Stimulated activated CD8-positive, alpha-beta memory T cell treated with anti-CD3 and anti-CD28 coated beads, Interleukin-7, amount 100 ng/mL, for 48 hours (primary cell): ENCODE measurements at places on chromosomes 3 and 15.

- DNase-seq = no peak
These were observed 72.8 kb downstream of the GABRG3 start for GRCh38 chr15:27043770-27044169.

GRCh38 chr15:48566668-48567067 lies 78.8 kb downstream of the FBN1 start:
- DNase-seq = no peak

GRCh38 chr3:78732471-78732870 lies 1035.3 kb downstream of the ROBO1 start:
- DNase-seq = no peak

GRCh38 chr15:40481341-40482074 lies 10.7 kb downstream of the CHST14 start:
- DNase-seq = no peak

DNA sequence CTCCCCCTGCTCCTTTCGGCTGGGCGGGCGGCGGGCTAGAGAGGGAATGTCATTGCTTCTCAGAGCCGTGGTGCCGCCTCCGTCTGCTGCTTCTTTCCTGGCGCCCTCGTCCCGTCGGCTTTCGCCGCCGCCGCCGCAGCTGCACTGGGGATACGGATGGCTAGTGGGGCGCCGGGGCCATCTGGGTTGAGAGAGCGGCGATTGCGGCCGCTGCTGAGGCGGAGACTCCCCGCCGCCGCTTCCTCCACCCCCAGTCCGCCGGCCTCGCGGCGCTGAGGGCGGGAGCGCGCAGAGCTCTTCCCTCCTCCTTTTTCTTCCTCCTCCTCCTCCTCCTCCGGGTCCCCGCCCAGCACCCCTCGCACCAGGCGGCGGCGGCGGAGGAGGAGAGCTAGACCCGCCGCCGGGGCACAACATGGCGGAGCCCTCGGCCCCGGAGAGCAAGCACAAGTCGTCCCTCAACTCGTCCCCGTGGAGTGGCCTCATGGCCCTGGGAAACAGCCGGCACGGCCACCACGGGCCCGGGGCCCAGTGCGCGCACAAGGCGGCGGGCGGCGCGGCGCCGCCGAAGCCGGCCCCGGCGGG lies at the start of gene STT3B:
TSS of gene STT3B (plus strand) at position 339 of the 582 bp plus-strand sequence. CDS start at position 413, 74 bp downstream.
- peak; percentile 71 for DNase-seq

DNA sequence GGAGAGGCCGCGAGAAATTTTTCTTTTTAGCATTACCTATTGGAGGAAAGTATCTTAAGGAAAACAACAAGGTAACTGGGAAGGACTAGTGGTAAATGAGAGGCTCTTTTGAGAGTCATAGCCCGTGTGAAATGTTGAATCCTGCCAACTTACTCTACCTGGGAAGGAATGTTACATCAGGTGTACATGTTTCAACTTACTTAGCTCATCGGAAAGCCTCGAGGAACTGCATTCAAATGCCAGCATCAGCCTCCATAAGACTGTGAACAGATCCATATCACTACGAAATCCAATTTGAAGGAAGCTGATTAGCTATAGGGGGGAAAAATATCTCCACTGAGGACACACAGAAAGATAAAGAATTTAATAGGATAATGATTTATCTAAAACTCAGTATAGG lies 72.3 kb upstream of the PDZRN3 start:
- no peak for DNase-seq

DNA sequence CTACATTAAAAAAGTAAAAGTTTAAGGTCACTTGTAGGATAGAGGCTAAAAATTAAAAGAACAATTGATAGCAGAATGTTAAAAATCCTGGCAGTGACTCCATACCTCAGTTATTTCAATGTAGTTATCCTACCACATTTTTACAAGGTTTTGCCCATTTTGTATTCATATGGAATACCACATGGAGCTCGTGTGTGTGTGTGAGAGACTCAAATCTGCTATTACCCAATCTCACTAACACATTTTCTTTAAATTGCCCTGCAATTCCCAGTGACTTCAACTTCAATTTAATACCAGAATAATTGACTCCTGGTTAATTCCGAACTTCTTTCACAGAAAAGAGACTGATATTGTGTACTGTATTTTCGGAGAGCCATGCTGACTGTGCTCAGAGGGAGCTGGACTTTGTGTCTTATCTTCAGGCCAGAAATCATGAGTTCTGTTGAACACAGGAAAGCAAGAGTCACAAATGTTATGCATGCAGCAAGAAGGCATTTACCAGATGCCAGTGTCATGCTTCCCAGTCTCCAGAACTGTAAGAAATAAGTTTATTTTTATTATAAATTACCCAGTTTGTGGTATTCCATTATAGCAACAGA lies 529.0 kb upstream of the NECTIN3 start:
- DNase-seq = no peak

DNA sequence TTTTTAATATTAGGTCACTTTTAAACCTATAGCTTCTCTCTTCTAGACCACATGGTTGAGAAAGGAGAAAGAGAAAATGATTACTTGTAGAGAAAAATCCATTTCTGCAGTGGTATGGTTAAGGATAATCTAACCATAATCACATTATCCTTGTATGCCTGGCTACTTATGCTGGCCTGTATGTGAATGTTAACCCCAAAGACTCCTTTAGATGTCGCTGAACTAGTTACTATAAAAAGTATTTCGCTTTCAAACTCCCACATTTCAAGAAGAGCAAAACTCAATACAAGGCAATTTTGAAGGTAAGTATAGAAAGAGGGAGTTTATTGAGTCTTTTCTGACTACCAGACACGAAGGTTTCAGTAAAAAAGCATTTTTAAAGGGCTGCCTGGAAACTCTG lies 2.2 kb downstream of the KCTD6 start:
- no peak for DNase-seq

- no peak for DNase-seq
These were observed 588.7 kb upstream of the NR2F2 start for GRCh38 chr15:95741830-95742229.

- DNase-seq = no peak
These were observed 45.9 kb upstream of the ALDH1A3 start for GRCh38 chr15:100833417-100834389.

DNA sequence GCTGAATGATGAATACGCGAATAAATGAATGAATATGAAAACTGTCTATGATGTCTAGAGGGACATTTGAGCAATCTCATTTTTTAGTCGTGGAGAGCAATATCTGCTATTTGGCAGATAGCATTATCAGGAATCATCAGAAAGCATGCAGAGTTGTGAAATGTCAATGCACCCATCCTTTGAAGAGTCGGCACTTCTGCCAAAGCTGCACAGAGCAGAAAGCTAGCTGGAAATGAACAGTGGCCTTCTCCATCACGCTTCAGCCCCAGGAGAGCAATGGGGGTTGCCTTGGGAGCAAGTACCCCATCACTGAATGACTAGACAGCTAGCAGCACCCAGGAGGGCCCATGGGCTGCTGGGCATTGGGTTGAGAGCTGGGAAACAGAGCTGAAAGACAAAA lies 69.1 kb upstream of the PROK2 start:
- DNase-seq = no peak

DNA sequence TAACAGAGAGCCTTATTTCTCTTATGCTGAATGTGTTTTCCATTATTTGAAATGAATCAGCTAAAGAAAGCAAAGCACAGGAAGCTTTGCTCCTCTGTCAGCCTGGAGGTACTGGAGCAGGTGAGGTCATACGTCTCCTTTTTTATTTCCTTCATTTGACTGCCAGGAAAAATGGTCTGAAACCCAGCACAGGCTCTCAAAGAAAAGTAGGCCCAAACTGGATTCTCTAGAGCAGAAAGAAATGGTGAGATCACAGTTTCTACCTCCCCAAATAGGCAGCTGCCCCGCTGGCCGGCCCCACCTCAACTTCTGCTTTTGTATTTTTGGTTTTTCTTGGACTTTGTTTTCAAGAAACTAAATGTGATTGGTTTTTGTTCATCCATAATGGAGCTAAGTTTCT lies 95.1 kb downstream of the RPL39L start:
- no peak for DNase-seq

DNA sequence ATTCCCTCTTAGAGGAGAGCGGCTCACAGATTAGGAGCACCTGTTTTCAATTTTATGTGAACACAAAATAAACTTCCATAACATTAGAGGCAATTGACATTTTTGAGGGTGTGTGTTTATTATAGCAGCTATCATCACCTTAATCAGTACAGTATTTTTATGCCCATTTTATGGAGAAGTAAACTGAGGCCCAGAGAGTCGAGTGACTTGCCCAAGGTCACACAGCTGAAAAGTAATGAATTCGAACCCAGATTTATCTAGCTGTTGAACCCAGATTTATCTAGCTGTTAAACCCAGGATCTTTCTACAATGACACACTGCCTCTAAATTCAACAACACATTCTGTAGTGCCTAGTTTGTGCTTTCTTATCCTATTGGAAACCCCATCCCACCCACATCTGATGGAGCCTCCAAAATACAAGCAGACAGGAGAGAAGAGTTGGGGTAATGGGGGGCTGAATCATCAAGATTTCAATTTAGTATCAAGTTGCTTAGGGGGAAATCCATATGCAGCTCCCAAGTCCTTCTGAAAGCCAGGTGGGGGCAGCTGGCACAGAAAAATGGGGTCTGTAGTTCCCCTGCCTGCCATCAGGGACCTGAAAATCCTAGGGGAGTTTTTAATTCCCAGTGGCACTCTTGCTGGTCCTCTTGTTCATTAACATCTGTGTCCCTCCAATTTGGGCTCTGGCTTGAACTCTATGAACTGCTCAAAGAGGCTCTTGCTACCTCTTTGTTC lies 50.4 kb upstream of the TRA2B start:
- no peak for DNase-seq

DNA sequence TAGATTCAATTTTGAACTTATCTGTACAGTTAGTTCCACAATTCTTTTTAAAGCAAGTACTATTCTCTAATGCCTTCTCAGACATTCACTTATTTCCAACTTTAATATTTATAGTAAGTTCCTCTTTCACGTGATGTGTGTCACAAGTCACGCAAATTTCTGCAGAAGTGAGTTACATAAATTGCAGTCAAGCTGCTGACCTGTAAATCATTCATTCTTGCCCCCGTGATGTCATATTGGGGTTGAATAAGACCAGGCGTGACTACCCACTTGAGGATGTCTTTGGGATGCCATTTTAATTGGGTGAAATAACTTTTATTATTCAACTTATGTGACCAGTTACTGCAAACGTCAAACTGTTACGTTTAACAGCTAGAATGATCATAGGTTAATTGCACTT lies 15.1 kb downstream of the PPARG start:
- no peak for DNase-seq

- DNase-seq = no peak
These were observed 46.8 kb upstream of the C3orf70 start for GRCh38 chr3:185199671-185200070.

GRCh38 chr3:119084371-119085069 lies 49.9 kb upstream of the IGSF11 start:
- no peak for DNase-seq

- no peak for DNase-seq
These were observed 44.2 kb upstream of the PLXNA1 start for GRCh38 chr3:126938520-126939337.

- peak; percentile 20 for DNase-seq
These were observed 75.1 kb downstream of the CCK start for GRCh38 chr3:42190701-42191442.

DNA sequence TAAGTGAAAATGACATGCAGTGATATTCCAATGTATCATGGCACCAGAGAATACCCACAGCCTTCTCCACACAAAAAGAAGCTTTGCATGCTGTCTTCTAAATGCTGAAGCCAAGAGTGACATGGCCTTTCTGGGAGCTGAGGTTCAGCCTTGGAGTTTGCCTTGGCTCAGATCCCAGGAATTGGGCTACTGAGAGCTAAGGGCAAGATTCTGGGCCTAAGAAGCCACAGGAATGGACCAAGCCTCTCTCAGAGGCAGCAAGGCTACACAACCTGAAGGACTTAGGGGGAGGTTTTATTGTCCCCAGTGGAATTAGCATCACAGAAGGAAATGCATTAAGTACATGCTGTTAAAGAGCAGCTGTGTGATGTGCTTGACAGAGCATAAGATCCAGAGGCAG lies 1078.5 kb downstream of the TUSC7 start:
- DNase-seq = no peak

GRCh38 chr15:79837846-79838245 lies 59.0 kb downstream of the MTHFS start:
- no peak for DNase-seq

DNA sequence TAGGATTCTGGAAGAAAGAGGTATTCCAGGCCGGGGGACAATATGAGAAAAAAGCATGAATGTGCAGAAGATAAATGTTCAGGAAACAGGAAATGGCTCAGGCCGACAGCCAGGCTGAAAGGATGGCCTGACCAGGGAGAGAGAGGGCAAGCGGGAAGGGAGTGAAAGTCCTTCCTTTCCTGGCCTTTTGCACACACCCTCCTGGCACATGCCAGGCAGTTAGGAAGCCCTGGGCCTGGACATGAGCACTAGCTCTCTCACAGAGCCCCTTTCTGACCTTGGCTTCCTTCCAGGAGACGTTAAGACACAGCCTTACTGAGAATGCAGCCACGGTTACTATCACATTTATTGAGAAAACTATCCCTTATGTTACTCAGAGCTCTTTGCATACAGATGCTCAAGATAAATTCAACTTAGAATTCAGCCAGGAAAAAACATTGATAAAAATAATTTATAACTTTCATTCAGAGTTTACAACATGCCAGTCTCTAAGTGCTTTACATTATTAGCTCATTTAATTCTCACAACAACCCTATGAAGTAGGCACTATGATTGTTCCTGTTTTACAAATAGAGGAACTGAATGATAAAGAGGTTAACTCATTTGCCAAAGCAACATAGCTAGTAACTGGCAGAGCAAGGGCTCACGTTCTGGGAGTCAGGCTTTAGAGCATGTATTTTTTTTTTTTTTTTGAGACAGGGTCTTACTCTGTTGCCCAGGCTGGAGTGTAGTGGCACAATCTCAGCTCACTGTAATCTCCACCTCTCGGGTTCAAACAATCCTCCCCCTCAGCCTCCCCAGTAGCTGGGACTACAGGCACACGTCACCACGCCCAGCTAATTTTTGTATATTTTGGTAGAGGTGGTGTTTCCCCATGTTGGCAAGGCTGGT lies 39.4 kb upstream of the SMAD3 start:
- DNase-seq = no peak

DNA sequence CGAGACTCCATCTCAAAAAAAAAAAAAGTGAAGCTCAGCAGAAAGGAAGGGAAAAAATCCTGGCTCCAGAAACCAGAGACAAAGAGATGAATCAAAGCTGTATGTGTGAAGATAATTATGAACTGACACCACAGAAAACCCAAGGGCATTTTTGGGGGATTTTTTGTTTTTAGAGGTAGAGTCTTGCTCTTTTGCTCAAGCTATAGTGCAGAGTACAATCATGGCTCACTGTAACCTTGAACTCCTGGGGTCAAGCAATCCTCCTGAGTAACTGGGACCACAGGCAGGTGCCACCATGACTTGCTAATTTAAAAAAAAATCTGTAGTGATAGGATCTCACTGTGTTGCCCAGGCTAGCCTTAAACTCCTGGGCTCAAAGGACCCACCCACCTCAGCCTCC lies 22.8 kb downstream of the HCLS1 start:
- no peak for DNase-seq

GRCh38 chr15:68790242-68790575 lies 30.5 kb downstream of the ANP32A start:
- DNase-seq = no peak

GRCh38 chr3:62142331-62143085 lies 230.8 kb downstream of the FEZF2 start:
- DNase-seq = no peak
